CD4-positive, alpha-beta T cell treated with Interleukin-10 for 1 hour (primary cell): ENCODE measurements at places on chromosomes 12 and 14.

DNA sequence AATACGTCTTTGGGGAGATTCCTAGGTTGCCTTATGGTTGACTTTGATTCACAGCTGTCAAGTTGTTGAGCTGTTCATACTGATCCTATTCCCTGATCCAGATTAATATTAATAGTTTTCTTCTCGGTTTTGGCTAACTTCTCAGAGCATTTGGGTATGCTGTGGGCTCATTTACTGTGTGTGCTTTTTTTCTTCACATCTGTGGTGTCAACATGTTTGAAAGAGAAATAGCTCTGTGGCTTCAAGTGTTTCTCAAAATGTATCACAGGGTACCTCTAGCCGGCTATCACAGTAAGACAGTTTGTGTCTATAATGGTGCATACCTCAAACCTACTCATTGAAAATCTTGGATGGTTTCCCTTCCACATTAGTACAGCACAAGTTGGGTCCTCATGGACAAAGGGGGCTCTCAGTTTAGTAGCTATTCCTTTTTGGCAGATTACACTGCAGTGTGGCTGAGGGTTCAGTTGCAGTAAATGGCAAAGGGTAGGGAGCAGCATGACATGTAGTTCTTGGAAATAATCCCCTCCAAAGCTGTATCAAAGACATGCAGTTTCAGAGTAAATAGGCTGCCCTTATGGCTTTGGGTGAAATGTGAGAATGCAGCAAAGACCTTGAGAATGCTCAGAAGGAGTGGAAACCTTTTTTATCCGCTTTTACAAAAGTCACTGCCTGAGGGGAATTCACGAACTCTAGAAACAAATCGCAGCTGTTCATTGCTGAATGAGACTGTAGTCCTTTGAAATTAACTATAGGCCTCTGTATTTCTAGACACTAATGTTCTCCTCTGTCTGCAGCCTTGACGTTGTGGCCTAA, 102.4 kb upstream of the ATF1 start:
- no peak for DNase-seq

- no peak for DNase-seq
Observed at GRCh38 chr12:122079532-122080081, 1.1 kb downstream of the MLXIP start.

- DNase-seq, result no peak
Observed at GRCh38 chr14:72444701-72445100, 449.2 kb downstream of the DPF3 start.

DNA sequence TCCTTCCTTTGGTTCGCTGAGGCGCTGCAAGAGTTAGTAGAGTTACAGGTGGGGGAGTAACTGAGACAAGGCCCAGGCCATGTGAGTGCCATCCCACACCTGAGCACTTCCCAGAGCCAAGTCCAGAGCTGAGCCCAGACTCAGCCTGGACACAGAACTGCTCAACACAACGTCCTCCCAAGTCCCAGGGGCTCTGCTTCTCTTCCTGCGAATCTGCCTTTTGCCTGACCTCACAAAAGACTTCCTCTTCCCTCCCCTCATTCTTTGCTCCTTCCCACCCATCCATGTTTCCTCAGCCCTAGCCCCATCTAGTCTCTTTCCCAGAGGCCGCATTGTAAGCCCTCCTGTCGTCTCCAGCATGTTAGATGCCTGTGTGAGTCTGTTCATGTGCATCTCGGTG, 16.6 kb upstream of the MCRS1 start:
- DNase-seq, result no peak

- no peak for DNase-seq
Observed at GRCh38 chr12:68065687-68066086, 76.4 kb downstream of the IFNG-AS1 start.

GRCh38 chr12:51334764-51335163, 10.8 kb upstream of the BIN2 start:
- no peak for DNase-seq
